Activated T-helper 1 cell treated with anti-CD3 and anti-CD28 coated beads, Interleukin-2, amount 50 U/mL, for 16 hours (primary cell): ENCODE measurements at places on chromosomes 12 and 14.

- DNase-seq: no peak
These were observed 1214.9 kb downstream of the GALC start for GRCh38 chr14:86777963-86778602.

- DNase-seq: no peak
These were observed 658.5 kb upstream of the MGAT4C start for GRCh38 chr12:86914721-86915120.

DNA sequence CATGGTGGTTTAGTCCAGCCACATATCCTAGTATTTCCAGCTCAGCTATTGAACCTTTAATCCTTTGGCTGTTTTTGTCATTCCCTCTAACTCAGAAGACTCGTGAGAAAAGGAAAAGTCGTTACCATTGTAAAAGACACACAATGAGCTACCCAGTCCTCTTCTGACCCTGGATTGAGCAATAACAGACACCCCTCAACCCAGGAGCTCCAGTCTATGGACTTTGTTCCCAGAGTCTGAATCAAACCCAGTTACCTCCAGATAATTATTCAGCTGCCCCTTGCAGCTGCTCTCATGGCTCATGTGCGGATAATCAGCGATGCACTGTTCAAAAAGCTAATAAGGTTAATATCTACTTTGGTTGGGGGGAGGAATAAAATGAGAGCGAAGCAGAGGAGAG is 402.4 kb downstream of the BTG1 start:
- no peak for DNase-seq

DNA sequence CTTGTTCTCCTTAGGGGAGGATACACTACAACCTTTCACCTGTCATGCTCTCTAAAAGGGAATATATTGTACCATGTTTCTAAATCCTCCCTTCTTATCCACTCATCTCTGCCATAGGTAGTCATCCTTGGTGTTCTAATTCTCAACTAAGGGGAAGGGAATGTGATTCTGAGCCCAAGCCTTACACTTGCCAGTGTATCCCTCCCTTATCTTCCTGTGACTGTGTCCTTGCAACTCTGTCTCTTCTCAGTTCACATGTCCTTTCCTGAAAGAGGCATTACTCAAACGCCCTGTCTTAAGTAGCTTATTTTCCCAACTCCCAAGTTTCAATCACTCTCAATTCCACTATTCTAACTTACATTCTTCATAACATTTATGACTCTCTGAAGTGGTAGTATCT is 44.5 kb upstream of the SYT10 start:
- DNase-seq: no peak

DNA sequence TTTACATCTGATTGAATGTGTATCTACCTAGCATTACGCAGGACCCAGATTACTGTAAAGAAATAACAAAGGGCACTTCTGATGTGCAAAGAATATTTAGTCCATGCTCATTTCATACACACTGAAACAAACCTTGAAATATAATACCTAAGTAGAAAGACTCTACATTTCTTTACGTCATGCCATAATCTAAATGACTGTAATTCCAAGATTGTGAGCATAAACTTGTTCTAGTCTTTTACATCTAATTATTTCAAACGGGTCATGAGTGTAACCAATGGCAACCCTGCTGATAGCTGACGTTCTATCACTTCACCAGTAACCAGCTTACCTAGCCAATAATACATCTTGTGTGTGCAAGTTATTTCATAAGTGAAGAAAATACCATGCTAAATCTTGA is 433.8 kb downstream of the PRKD1 start:
- DNase-seq: no peak

DNA sequence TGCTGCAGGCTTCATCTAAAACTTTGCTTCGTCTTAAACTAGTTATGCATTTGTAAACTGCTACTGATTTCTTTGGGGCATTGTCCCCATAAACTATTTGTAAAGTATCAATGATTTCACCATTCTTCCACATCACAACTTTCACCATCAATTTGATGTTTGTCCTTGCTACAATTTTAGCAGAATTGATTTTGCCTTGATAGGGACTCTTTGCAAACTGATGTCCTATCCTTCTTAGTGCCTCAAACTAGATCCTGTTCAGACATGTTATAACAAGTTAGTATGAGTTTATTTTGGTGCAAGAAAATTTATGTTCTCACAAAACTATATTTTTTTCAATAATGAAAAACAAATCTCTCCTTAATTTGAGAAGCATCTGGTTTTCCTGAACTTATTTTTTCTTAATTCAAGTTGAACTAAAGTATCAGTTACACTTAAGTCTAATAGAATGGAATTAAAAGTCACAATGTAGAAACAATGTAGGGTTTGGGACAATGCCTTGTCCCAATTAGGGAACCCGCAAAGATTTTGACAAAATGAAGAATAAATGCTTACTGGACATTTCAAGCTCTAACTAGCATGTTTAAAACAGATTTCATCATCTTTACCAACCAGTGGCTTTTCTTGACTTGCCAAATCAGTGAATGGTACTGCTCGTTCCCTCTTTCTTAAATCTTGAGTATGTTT is 10.1 kb upstream of the ARID4A start:
- DNase-seq: no peak

DNA sequence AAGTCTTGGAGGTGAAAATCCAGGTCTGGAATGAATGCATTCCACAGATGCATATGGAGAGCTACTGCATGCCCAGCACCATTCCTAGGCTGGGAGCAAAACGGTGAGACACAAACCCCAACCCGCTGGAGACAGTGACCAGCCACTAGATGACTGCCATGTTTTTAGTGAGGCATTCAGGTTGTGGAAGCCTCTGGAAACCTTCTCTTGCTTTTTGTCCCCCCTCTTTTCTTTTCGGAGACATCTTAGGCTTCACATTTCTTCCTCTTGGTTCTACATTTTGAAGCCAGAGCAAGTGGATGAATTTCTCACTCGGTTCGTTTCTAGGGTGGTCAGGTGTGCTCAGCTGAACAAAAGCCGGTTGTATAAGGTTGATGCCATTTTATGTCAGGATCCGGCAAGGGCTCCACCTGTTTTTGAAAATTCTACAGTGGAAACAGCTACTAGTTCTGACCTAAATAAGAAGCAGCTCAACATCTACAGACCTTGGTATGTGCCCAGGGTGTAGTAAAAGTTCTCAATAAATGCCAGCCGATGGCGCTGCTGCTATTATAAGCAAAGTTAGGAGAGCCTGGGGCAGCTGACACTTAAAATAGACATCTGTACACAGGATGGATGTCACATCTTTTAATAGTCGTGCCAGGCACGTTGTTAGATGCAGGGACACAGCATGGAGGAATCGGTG is 1.8 kb upstream of the ZNF839 start:
- DNase-seq: no peak

DNA sequence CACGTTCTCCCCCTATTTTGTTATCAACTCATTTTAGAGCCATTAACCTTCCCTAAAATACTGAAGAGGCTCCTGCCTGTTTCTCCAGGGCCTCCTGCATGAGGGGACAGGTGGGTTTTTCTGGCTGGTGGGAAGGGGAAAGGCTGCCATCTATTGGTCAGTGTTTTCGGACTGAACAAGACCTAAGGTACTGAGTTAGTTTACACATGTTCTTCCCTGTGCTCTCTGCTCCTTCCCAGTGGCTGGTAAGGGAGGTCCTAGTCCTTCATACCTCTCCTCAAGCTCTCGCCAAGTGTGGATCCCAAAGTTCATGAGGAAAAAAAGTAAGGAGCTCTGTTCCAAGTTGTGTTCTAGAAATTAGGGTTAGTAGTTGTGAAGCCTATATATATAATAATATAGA is 357.5 kb downstream of the FSCB start:
- no peak for DNase-seq

DNA sequence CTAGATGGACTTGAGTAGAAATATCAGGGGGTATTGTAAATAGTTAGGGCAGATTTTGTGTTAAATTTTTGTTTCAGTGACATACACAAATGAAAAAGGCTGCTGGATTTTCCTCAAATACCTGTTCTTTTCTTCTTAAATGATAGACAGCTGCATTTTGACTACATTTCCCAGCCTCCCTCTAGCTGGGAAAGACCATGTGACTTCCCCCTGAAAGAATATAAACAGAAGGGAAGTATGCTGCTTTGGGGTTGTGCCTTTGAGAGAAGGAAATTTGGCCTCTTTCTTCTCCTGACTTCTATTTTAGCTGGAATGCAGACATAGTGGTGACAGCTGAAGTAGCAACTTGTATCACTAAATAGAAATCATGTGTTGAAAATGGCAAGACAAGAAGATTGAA is 476.1 kb upstream of the SYT1 start:
- DNase-seq: no peak

- DNase-seq: no peak
These were observed 33.7 kb downstream of the PAH start for GRCh38 chr12:102883204-102883799.

GRCh38 chr12:98280621-98281020 is 234.8 kb upstream of the TMPO start:
- no peak for DNase-seq

- no peak for DNase-seq
These were observed 14.5 kb upstream of the LLPH start for GRCh38 chr12:66144791-66145754.

GRCh38 chr12:100497105-100497795 is 23.6 kb downstream of the NR1H4 start:
- DNase-seq: no peak

DNA sequence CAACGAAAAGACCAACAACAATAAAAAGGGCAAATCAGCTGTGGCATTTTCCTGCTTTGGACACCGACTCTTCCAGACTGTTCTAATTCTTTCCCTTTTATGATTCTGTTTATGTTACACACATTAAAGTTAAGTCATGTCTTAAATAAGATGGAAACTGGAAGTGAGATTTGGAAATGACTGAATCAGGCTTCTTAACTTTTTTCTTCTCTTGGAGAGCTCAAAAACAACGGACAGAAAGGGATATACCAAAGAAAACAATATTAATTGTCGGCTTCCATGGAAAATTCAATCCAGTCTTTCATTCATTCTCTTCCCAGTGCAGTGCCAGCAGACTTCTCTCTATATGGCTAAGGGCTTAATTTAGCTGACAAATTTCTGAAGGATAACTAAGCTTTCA is 214.9 kb upstream of the DDHD1 start:
- DNase-seq: no peak

DNA sequence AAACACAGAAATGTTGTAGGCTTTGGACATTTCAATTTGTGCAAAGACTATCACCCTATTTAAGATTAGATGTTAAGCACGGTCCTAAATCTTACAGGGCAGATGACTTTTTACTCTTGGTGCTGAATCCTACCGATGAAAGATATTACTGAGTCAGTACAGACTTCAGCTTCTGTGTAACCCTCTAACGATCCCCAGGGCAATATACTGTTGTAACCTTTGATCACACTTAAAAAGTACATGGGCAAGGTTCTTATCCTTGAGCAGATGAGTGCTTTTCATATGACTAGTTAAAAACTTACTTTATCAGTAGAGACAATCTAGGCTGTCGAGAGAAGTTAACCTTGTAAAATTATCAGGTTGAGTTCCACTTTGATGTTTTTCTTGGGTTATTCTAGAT is 22.5 kb downstream of the PDE3A start:
- no peak for DNase-seq

DNA sequence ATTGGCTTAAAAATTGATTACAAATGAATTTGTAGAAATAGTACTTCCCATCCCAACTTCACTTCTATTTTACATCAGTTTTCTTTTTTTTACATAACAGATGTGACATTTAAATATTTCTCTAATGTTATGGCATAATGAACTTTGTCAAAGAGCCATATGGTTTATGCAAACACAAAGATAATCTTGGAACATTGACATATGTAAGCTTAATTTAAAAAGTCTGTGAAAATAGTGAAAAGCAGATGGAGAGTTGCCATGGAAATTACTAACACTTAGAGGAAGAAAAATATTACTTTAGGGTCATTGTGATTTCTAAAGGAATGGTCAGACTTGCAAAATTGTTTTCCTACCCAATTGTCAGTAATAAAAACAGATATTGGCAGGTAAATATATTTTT is 232.4 kb downstream of the AEBP2 start:
- DNase-seq: no peak
